ENCODE measurements at places on chromosomes 6 and 20.

DNA sequence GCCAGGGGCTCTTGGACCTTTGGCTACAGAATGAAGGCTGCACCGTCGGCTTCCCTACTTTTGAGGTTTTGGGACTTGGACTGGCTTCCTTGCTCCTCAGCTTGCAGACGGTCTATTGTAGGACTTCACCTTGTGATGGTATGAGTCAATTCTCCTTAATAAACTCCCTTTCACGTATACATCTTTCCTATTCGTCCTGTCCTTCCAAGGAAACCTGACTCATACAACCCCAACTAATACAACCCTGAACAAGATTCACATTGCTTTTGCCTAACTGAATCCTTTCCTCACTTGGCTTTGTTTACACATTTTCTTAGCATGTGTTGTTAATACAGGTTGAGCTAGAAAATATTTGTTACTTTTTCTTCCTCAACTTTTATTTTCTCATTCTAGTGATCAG is 21.9 kb downstream of the TBXT start:
- no peak for DNase-seq

DNA sequence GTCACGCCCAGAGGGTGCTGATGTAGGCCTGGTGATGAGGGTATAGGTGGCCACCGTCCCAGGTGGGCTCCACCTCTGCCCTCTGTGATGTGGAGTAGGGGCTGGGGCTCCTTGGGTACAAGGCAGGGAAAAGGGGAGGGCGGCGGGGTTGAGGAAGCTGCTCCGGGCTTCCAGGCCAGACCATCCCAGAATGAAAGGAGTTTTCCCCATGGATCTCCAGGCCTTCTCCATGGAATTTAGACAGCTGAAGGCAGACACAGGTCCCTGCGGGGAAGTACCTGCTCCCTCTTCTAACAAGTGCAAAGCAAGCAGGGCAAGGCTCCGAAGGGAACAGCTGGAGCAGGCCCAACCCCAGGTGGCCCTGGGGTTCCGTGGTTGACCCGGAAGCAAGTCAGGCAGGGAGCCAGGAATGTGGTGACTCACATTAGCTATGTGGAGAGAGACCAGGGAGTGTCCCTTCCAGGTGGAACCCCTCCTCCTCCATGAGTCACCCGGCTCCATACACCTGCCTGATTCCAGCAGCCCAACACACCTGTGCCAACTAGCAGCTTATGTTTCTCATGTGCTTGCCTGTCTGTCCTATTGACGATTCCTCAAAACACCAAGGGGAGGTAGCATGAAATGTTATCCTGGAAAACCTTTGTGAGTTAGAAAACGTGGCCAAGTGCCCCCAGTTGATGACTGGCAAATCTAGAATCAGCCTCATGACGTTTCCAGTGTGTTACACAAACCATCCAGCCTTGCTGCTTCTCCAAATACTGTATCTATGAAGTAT is 59.7 kb upstream of the SNX9 start:
- no peak for DNase-seq

- DNase-seq = no peak
These were observed 5.9 kb downstream of the F13A1 start for GRCh38 chr6:6314596-6314995.

- no peak for DNase-seq
These were observed at the start of gene HS3ST5 for GRCh38 chr6:114342826-114343781. TSS of gene HS3ST5 (minus strand) at chr6:114343023. CDS start at chr6:114062845, 280,178 bp downstream.

DNA sequence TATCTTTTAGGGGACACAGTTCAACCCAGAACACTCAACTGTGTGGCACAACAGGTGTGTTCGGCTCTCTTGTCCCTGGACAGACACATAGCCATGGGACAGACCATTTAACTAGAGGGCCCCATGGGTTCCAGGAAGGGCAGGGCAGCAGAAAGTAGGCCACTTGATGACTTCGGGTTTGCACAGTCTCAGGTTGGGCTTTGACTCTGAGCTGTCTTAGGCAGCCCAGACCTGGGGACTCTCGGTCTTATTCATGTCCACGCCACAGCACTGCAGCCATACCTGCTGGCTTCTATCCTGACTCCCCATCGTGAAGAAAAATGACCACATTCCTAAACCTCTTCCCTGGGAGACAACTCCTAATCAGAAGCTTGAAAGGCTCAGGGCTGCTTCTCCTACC is 146.1 kb upstream of the AKAP12 start:
- DNase-seq = no peak

GRCh38 chr6:35718375-35718736 is 18.5 kb upstream of the ARMC12 start:
- DNase-seq = no peak

DNA sequence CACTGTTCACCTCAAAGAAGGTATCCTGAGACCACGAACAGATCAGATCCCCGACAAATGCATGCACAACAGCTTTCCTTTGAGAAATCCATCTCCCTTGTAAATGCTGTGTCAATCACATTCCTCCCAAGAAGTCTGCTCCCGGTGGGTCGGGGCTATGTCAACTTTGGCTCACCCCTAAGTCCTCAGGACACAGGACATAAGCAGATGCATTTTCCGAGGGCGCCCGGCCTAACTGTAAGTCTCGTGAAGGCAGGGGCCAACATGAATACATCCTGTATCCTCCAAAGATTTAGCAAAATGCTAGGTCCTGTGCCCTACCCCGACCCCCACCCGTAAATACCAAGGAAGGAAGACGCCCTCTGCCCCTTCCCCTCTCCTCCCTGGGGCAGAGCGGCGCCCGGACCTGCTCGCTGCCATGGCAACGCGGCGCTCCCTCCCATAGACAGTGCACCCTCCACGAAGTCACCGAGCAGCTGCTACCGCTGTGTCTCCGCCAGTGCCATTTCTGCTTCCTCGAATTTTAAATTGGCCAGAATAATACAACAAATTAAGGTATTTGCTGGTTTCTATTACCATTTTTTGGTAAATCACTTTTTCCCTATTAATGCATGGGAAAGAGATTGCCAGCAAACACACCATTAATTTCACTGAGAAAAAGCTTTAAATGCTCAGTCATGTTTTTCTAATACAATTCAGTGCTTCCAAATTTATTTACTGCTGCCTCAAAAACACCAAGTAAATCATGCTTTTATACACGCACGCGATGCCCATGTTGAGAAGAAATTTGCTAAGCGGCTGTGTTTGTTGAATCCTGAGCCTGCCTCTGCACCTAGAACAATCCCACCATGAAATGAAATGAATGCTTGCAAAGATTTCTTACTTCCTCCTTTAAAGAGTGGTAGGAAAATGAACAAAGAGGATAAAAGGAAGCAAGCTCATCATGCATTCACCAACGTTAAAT is 100.6 kb downstream of the PCSK2 start:
- no peak for DNase-seq

GRCh38 chr6:111565326-111566221 is 40.1 kb downstream of the TRAF3IP2 start:
- DNase-seq = no peak

- no peak for DNase-seq
These were observed 159.5 kb downstream of the SOD2 start for GRCh38 chr6:159533568-159533967.

- no peak for DNase-seq
These were observed at the start of gene TBXT for GRCh38 chr6:166167801-166168615. TSS of gene TBXT (minus strand) at chr6:166167851. CDS start at chr6:166167591, 260 bp downstream.
